ENCODE measurements at places on chromosomes 3 and 15.

DNA sequence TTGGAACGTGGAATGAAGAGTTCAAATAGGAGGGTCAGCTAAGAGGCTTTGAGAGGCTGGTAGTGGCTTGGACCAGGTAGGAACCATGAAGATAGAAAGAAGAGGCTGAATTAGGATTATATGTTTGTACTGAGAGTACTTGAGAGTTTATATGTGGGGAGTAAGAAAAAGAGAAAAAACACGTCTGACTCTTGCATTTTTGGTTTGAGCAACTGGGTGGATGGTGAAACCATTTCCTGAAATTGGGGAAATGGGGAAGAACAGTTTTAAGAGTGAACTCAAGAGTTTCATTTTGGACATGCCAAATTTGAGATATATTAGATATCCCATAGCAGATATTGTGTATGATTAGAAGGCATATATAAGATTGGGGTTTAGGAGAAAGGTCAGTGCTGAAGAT is 92.9 kb upstream of the TNIK start:
- no peak for DNase-seq

DNA sequence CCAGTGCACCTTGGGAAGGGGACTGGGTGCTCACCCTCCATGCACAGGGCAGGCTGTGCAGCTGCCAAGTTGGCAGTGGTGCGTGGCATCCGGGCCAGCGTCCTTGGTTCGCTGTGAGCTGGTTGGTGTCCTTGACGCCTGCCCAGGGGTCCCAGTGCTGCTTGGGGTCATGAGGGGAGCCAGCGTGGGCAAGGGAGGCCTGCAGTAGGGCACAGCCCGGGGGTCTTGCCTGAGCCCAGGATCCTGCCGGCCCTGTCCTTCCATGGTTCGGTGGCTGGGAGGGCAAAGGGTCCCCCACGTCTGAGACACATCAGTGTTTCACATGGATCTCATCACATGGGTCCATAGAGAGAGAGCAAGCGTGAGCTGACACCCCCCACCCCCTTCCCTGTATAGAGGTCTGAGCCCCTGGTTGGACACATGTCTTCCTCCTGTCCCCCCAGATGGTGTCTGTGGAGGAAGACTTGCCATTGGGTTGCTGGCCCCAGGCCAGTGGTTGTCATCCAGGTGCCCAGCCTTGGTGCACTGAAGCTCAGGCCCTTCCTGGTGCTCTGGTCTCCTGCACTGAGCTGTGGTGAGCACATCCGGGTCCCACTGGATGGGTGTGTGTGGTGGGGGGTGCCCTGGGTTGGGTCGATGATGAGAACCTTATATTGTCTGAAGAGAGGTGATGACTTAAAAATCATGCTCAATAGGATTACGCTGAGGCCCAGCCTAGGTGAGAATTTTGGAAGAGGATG is 232.3 kb downstream of the SNRPN start:
- no peak for DNase-seq

DNA sequence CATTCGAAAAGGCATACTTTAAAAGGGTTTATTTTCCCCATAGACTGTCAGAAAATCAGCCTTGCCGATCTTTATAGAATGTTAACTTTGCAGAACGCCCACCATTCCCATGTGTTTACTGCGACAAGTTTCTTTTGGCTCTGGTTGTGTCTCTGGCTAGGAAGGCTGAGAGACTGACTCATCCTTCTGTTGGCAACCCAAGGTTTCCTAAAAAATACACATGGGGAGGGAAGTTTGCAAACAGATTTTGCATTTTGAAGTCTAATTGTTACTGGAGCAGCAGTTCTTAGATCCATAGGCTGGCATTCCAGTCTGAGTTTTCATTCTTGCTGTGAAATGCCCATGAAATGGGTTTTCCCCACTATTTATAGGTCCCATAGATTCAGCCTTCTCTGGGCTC is 37.9 kb upstream of the MINAR1 start:
- DNase-seq = no peak

DNA sequence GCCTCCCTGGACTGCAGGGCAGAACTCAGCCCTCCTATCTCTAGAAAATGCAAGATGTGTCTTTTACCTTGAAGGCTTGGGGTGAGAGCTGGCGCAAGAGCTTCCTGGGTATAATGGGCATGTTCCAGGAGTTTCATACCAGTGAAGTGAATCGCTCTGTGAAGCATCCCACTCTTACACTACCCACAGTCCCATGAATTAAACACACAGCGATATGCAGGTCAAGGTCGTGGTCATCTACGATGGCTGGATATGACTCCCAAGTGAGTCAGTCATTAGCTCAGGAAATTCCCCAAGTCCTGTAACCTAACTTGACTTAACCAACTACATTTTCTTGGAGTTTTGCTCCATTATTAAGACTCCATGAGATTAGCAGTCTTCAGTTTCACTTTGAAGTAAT is 439.7 kb downstream of the NTRK3 start:
- DNase-seq = no peak

DNA sequence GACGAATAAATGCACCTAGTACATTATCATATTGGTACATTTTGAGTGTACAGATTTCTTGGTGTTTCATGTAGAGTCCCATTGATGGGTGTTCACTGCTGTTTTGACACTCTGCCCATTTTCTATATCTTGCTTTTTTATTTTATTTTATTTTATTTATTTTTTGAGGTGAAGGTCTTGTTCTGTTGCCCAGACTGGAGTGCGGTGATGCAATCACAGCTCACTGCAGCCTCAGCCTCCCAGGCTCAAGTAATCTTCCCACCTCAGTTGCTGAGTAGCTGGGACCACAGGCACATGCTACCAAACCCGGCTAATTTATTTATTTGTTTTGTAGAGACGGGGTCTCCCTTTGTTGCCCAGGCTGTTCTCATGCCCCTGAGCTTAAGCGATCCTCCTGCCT is 44.2 kb downstream of the DNAJC13 start:
- DNase-seq = no peak
